ENCODE measurements at places on chromosomes 12 and 14.

DNA sequence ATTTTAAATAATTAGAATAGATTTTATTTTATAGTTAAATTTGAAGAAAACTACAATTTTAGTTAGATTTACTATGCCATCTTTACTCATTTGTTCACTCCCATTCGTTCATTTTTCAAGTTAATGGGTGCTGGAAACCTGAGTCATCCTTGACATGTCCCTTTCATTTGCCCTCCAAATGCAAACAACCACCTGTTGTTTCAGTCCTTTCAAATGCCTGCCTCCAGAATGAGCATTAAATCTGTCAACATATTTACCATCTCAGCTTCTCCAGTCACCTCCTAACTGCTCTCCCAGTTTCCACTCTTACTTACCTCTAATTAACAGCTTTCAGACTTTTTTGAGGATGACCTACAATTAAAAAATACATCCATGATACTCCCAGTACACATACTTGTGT, 375.5 kb downstream of the RAD51B start:
- no peak for DNase-seq

- DNase-seq, result no peak
Measured at GRCh38 chr12:32367381-32367780, 32.0 kb upstream of the FGD4 start.

DNA sequence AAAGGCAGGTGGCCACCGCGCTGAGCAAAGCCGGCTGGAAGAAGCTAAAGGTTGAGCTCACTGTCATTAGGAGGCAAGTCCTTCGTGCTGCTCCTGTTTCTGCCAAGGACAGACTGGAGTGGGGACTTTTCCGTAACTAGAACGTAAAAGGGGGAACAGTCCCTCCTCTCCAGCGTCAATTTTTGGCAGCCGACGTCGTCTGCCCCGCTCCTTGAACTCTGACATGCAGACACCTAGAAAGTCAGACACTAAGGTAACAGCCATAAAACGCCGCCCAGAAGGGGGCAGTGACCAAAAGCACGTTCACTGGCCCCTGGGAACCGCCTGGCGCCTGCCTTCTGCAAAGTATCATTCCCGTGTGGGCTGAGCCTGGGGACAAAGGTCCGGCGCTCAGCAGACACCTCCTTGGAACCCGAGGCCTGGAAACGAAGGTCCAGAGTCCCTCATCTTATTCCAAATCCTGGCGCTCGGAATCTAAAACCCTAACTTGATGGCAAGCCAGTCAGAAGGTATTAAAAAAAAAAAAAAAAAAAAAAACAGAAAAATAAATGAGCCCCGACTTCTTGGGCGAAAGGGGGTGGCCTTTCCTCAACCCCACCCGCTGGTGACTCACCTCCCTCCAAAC, 1.1 kb upstream of the LRP1 start:
- DNase-seq, result peak; percentile 51

DNA sequence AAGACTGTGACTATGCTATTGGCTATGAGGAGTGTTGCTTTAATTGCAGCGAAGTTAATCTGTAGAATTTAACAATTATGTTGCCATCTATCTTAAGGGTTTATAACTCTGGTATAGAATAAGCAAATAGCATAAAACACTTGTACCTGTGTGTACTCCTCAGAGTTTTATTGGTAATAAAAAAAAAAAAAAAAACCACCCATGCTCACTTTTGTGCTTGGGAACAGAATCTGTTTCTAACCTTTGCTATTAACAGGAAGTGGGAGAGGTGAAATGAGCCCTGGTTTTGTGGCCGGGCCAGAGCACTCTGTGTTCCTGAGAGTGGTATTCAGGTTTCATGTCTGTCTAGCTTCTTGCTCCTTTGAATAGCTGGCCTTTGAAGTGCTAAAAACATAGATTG, 53.1 kb downstream of the PDE3A start:
- peak; percentile 2 for DNase-seq

GRCh38 chr14:60723907-60724618, at the start of gene SIX4:
SIX4 (minus strand) TSS chr14:60724351; CDS start chr14:60724074, 277 bp downstream.
- peak; percentile 72 for DNase-seq

DNA sequence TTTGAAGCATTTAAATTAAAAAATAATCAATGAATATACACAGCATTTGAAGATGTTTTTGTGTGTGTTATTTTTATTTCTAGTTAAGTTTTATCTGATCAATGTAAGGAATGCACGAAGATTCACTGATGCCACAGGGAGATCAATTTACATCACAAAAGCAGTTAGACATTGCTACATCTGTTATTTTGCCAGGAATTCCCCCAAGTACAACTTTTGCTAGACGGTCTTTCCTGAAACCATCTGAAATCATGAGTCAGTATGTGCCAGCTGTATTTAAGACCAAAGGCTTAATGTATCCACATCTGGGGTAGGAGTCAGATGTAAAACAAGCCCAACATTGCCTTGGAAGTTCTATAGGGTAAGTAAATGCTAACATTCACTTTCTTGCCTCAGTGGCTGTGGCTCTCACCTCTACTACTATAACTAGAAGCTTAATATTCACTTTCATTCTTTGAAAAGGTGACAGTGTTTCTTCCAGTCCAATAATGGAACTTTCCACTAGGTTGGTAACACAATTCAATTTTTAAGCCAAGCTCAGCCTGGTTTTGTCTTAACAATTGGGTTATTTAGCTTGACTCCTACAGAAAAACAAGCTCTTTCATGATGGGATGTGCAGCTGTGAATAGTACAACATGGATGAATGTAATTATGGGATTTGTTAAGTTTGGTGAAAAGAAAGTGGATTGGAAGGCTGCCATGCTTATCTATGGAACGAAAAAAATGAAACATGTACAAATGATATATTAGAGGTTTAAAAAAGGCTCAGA, 385.4 kb upstream of the TMEM132C start:
- DNase-seq, result no peak

DNA sequence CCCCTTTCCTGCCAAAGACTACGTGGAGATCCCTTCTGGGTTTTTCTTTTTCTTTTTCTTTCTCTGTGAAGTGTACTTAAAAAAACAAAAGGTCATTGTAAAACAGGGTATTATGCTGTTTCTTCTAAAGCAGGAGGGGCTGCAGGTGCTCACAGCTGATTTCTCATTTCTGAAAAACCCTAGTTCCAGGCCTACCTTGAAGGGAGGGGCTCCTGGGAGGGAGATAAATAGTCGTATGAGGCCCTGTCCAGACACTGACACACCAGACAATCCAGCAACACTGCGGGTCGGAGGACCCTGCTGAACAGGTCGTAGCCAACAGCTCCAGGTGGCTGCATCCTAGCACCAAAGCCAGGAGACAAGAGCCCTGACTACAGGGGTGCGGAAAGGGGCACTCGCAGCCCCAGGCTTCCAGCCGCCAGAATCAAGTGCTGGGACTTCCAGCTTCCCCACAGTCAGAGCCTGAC, 41.1 kb downstream of the PSMA6 start:
- peak; percentile 15 for DNase-seq

GRCh38 chr14:75142494-75142893, 15.6 kb upstream of the NEK9 start:
- DNase-seq, result no peak

GRCh38 chr14:22047115-22047514, 373.5 kb upstream of the OR4E1 start:
- DNase-seq, result peak; percentile 34

DNA sequence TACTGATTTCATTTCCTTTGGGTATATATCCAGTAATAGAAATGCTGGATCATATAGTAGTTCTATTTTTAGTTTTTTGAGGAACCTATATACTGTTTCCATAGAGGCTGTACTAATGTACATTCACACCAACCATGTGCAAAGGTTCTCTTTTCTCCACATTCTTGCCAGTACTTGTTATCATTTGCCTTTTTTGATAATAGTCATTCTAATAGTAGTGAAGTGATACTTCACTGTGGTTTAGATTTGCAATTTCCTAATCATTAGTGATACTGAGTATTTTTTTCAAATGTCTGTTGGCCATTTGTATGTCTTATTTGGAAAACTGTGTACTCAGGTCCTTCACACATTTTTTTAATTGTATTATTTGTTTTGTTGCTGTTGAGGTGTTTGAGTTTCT, 148.2 kb upstream of the NAV3 start:
- no peak for DNase-seq

DNA sequence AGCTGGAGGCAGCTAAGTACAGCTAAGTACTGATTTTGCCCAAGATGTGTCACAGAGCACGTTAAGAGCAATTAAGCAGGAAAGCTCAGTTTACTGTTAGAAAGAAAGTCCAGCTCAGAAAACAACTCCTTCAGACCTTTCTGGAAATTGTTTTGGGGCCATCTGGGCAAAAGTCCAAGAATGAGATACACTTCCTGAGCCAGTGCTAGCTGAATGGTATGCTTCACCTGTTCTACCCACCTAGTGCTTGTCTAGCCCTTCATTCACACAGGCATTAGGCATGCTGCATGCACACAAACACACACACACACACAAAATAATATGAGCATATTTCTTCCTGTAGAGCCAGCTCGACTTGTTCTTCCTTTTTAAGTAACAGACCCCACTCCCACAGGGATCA, 6.6 kb upstream of the IKZF4 start:
- no peak for DNase-seq

- DNase-seq, result no peak
Measured at GRCh38 chr12:110856542-110856941, 9.8 kb downstream of the CCDC63 start.

DNA sequence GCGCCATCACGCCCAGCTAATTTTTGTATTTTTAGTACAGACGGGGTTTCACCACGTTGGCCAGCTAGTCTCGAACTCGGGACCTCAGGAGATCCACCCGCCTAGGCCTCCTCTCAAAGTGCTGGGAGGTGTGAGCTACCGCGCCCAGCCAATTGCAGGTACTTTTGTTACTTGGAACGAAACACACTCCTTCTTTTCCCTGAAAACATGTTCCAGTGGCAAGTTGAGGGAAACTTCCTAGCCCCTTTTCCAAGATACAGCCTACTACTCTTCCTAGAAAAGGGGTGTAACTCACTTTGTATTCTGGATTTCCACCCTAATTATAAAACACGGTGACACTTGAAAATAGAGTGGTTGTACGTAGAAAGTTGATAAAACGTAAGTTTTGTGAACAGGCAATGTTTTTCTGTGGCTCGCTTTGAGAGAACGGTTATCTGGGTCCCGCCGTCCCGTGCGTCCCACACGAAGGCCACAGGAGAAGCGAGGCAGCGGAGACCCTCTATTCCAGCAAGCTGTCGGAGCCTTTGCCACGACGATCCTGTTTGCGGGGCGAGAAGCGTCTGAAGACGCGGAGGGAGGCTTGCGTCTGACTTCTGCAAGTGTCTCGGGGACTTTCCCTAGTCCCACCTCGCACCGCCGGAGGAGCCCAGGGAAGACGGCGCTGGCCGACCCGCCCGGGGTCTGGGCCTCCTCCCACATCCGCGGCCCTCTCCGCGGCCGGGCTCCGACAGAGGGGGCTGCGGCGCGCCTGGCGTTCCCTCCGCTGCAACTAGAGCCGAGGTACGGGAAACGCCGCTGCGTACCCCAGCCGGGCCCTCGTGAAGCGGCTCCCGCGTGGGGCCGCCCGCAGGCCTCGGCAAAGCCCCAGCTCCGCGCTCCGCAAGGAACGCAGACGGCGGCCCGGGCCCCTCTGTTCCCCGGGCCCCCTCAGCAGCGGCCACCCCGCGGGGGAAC, 745 bp downstream of the CDCA4 start:
- DNase-seq, result peak; percentile 66

DNA sequence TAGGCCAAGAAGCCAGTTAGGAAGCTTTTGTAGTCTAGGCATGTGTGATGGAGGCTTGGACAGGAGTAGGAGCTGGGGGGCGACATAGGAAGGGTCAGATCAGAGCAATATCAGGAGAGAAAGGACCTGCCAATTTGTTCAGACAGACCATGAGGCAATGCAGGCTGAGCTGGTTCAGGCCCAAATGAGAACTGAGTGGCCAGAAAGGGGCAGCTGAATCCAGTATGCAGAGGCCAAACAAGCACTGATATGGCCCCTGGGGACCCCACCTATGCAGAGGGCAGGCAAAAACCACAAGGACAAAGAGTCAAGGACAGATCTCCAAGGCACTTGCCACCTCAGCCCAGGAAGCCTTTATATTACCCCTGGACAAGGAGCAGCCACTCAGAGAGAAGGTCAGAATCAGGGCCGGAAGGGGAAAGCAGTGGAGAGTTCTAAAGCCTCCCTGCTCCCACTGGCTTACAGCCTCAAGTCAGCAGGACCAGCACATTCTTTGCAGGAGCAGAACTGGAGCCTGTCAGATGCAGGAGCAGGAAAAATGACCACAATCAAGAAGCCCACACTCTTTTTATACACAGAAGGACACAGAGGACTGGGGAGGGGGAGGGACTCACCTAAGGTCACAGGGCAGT, 37.2 kb downstream of the CLMN start:
- no peak for DNase-seq

- DNase-seq, result no peak
Measured at GRCh38 chr12:75756111-75756510, 244.7 kb upstream of the KRR1 start.

DNA sequence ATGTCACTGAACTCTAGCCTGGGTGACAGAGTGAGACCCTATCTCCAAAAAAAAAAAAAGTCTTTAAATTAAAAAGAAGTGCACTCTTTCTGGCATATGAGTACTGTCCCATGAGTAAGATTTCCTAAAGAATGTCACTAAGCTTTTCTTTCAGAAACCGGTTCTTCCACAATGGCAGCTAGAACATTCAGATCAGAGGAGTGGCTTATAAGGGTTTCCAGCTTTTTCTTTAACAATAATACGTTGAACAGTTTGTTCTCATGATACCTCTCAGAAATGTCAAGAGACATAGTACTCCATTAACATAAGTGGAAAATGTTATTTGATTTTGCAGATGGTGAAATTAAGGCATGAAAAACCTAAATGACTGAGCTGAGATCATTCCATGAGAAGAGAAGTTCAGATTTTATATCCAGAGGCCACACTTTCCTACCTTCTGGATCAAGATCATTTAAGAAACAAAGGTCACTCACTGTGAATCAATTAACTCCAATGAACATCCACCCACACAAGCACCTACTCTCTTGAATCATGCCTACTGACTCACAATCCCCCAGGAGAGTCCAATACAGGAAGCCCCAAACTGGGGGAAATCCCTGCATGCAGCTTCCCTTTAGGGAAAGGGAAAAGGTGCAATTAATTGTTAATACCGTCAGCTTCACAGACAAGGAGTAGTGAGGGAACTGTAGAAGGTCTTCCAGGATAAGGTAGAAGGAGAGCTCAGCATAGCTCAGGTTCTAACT, 86.9 kb downstream of the SPTSSA start:
- DNase-seq, result no peak

- no peak for DNase-seq
Measured at GRCh38 chr12:58503731-58504130, 416.6 kb downstream of the LRIG3 start.

- DNase-seq, result peak; percentile 44
Measured at GRCh38 chr12:26318661-26319068, 123.3 kb downstream of the SSPN start.

DNA sequence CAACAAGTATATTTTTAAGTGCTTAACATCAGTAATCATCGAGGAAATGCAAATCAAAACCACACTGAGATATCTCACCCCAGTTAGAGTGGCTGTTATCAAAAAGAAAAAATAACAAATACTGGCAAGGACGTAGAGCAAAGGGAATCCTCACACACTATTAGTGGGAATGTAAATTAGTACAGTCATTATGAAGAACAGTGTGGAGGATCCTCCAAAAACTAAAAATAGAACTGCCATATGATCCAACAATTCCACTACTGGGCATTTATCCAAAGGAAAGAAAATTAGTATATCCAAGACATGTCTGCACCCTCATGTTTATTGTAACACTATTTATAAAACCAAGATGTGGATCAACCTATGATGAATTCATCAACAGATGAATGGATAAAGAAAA, 149.0 kb upstream of the PWP1 start:
- DNase-seq, result no peak

- DNase-seq, result no peak
Measured at GRCh38 chr14:72600551-72601330, 293.2 kb downstream of the DPF3 start.

- no peak for DNase-seq
Measured at GRCh38 chr14:99681101-99681831, 2.8 kb upstream of the CYP46A1 start.
